ENCODE measurements at places on chromosomes 3 and 15.
A peak's percentile ranks its signal among the peaks of the same experiment; 100 is the strongest.

DNA sequence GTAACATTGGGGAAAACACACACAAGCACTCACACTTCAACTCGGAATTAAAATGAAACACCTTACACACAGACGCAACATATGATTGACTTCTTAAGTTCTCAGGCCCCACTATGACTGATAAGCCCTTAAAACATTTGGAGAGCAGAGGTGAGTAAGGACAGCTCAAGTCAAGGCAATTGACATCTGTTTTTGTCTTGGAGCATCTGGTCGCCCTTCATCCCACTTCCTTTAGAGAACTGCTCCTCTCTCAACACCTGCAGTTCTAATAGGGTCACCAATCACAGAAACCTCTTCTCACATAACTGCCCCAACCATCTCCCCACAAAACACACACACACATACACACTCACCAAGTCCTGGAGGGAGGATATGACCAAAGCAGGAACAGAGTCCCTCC is 43.4 kb downstream of the ERC2 start:
- DNase-seq, result no peak

DNA sequence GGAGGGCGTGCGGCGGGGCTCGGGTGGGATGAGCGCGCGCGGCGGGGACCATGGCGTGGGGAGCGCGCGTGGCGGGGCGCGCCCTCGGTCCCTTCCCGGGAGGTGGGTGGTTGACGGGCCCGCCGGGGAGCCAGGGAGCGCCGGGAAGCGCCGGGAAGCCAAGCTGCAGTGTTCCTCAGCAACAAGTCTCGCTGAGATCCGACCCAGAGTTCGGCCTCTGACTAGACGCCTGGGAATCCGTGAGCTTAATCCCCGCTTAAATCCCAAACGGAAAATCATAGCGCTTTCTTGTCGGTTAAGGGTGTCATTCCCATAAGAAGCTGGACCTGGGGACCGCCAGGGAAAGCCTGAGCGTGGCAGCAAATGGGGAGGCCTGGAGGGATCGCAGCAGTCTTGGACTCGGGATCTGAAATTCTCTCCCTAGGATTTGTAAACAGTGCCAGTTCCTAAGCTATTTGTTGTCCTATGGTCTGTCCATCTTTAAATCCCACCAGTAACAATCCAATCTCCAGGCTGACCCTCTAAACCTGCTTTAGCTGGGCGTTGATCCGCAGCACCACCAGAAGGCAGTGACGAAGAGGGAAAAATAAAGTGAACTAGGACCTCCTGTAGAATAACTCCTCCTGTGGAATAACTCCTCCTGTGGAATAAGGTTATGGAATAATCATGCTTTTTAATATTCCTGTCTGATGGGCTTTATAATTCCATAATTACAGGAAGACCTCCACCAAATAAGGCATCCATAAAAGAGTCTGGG is 570 bp upstream of the NEDD4 start:
- DNase-seq, result no peak

GRCh38 chr3:188916934-188917401 is 254.8 kb upstream of the TPRG1 start:
- no peak for DNase-seq

GRCh38 chr3:16849795-16850194 is 35.0 kb upstream of the PLCL2 start:
- no peak for DNase-seq

- DNase-seq, result no peak
These were observed 88.6 kb upstream of the PSMD6 start for GRCh38 chr3:64111872-64112271.

GRCh38 chr3:3189102-3189727 is 9.7 kb upstream of the CRBN start:
- no peak for DNase-seq

DNA sequence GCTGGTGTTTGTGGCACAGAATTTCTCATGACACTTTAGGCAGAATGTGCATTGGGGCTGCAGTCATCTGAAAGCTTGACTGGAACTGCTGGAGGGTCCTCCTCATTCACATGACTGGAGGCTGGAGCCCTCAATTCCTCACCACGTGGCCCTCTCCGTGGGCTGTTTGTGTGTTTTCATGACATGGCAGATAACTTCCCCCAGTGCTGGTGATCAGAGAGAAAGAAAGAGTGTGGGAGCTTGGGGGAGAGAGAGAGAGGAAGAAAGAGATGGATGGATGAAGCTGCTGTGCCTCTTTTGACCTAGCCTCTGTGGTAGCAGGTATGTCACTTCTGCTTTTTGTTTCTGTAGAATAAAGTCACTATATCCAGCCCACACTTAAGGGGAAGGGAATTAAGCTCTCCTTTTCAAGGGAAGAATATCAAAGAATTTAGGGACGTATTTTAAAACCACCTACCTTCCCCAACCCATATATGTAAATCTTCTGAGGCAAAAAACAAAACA is 169.6 kb upstream of the IL12A start:
- DNase-seq, result no peak

GRCh38 chr15:28942046-28942445 is 56.3 kb downstream of the APBA2 start:
- DNase-seq, result no peak

- DNase-seq, result no peak
These were observed 297.6 kb downstream of the RPLP1 start for GRCh38 chr15:69750253-69750652.

DNA sequence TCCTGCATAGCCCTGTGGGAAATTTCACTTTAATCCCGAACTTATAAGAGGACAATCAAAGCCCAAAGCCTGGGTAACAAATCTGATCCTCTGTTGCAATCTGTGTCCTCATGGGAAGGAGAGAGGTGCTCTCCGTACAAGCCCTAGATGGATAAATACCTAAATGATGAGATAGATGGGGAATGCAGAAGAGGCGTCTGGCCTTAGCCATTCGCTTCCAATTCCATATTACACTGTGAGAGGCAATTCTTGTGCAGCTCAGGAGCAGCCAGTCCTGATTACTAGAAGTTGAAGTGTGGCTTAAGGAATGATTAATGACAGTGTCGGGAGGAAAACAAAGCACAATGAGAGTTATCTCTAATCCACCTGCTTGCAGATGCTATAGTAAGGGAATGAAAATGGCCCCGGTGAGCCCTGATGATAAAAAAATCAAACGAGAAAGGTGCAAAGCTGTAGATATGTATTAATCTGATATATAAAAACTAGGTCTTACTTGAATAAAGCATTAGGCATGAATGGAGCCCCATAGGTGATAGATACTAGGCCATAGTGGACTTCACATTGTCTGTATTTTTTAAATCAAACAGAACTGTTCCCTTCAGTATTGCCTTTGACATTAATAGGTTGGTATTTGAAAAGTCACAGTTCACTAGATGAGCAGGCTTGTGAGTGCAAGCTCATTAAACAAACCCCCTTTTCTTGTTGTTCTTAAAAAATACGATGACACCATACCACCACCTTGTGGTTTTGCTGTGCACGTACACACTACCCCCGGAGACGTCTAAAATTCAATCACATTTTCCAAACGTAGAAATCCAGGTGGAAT is 54.2 kb upstream of the TMCO5A start:
- DNase-seq, result no peak

DNA sequence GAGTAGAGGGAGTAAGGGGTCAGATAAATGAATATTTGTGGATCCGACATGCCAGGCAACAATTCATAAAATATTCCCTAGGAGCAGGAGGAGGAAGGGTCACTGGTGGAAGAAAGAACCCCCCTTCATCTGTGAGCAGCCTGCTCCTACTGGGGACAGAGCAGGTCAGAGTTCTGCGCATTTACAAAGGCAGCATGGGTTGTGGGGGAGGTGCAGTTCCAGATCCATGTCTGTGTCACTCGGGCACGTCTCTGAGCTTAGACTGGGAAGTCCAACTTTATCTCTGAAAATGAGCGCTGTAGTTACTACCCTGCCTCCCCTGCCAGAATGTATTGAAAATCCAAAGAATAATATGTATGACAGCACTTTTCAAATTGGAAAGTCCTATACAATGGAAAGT is 115.2 kb downstream of the GABRG3 start:
- no peak for DNase-seq

- no peak for DNase-seq
These were observed 90.7 kb upstream of the GOLIM4 start for GRCh38 chr3:168186293-168186983.

- peak; percentile 18 for DNase-seq
These were observed 31.9 kb downstream of the EHD4 start for GRCh38 chr15:41940441-41940857.

- no peak for DNase-seq
These were observed 74.7 kb downstream of the ANKRD28 start for GRCh38 chr3:15722877-15723623.

DNA sequence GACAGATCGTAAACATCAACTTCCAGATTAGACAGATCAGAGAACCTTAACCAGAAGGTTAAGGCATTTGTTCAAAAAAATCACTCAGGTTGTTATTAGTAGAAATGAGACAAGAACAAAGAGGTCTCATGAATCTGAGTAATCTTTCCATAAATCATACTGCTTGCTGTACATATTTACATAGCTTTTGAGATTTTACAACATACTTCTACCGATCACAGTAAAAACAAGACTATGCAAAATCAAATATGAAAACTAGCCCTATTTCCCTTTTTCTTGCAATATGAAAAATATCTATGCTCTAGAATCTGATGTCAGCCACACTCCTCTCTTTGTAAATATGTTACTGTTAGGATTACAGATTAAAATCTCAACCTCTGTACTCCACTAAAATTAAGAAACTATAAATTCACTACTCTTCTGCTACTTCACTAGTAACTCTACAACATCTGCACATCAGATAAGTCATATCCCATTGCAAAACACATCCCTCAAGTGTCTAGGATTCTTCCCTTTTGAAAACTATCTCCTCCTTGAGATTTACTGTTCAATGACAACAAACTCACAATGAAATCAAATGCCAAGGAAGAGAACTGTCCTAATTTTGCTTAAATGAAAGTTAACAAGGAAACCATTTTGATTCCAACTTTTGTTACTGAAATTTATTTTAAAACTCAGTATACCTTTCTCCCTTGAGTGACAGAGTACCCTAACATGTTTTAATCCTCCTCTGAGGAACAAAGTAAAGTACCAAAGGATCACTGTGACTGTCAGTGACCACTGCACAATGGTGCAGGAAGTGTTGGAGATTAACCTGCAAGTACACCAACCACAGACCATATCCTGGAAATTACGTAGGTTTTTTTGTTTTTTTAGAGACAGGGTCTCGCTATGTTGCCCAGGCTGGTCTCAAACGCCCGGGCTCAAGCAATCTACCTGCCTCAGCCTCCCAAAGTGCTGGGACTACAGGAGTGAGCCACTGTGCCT is 12.8 kb downstream of the DCUN1D1 start:
- no peak for DNase-seq

DNA sequence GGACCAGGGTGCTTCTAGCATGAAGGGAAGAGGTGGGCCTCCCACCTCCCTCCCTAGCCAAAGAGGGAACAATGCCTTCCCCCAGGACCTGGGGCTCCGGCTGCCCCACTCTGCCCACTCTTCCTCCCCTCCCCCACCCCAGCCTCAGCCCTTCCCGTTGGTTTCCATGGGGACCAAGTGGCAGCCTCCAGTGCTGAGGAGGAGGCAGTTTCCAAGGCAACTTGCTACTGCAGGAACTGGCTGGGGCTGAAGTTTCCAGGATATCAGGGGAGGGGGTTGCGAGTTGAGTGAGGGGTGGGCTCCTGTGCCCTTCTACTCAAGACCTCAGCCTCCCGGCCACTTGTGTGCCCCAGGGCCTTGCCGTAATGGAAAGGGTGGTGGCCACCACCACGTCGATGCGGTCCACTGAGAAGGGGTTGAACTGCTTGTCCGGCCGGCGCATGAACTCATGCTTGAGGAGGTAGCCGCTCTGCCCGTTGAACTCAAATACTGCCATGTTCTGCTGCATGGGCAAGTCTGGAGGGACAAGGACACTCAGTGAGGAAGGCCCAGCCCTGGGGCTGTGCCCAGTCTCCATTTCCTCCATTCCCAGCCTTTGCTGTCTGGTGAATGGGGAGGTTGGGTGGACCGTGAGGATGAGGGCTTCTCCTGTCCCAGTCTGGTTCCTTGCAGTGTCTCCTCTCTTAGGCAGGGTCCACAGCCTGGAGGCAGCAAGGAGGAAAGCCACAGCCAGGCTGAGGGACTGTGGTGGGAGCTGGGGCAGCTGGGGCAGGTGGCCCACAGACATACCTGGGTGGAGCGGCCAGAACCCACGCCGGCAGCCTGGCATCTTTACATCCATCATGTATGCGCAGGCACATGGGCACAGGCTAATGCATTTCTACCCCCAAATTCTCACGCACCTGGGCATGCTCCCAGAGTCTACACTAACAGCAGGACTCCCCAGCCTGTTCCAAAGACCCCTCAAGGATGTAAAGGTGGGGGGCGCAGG is 11.3 kb upstream of the ANKRD63 start:
- no peak for DNase-seq

DNA sequence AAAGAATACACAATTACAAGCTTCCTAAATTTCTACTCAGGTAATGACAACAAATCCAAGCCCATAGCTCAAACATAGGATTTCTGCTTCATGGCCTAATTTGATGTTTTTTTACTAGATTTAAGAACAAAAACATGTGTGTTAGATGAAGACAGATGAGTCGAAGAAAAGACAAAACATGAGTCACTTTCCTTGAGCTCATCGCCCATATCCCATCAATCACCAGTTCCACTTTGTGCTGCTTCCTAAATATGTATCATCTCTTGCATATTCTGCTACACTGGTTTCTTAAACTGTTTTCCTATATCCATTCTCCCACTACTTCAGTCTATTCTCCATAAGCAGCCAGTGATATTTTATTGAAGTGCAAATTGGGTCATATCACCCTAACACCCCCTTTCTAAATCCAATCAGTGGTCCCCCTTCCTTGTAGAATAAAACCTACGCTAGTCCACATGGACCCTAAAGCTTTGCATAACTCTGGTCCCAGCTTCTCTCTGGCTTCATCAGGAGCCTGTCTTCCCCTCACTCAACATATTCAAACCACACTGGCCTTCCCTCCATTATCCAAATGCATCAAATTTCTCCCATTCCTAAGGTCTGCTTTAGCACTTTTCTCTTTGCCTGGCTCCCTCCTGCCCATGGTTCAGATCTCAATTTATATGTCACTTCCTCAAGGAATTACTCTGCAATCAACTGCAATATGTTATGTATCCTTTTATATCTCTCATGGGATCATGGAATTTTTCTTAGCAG is 1033.9 kb downstream of the FHIT start:
- no peak for DNase-seq

DNA sequence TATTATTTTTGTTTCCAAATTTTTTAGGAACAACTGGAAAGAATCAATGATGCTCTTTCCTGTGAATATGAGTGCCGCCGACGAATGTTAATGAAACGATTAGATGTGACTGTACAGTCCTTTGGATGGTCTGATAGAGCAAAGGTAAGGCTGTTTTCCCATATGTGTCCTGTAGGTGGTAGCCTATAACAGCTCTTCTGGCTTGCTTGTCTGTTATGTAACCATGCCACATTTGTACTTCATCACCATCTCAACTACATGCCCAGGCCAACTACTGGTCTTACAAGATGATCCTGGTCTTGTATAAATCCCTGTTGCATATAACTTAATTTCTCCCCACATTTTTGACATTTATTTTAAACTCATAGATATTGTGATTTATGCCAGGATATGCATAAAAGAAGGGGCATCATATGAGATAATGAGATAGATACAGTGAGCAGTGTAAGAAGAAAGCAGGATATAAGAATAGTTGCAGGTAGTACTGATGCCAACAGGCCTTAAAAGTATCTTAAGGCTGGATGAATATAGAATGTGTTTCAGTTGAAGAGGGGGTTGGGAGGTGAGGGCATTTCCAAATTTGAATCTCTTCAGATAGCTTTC is 20.3 kb downstream of the FAM98B start:
- DNase-seq, result peak; percentile 5

GRCh38 chr15:52115598-52116427 is 3.2 kb upstream of the BCL2L10 start:
- DNase-seq, result no peak

GRCh38 chr15:19988094-19988660 is 553.4 kb downstream of the GOLGA6L6 start:
- no peak for DNase-seq

GRCh38 chr3:29335943-29336342 is 55.1 kb downstream of the RBMS3 start:
- no peak for DNase-seq

All from stimulated activated CD4-positive, alpha-beta T cell treated with anti-CD3 and anti-CD28 coated beads, TNF-alpha, amount 100 ng/mL, for 1 hour (primary cell).